ENCODE measurements at places on chromosomes 7 and 10. TPM values are rescaled to one million over a fixed set of nuclear protein-coding genes. Genes with fewer than 3 reads are reported as not detected.

The SPDYE16 gene
- polyA plus RNA-seq: 1.3 TPM

- no peak for DNase-seq
These were observed 113.9 kb upstream of the PFKP start for GRCh38 chr10:2953495-2953894.

The PLAC9 gene
- polyA plus RNA-seq: 16.0 TPM

The SOSTDC1 gene
- 60.6 TPM for polyA plus RNA-seq

The SAMD9L gene
- polyA plus RNA-seq: 4.5 TPM

GRCh38 chr7:424961-425793 lies 94.5 kb downstream of the PDGFA start:
- no peak for DNase-seq

The ADAM12 gene
- 27.1 TPM for polyA plus RNA-seq

GRCh38 chr7:40827222-40828085 lies 692.6 kb downstream of the SUGCT start:
- no peak for DNase-seq

DNA sequence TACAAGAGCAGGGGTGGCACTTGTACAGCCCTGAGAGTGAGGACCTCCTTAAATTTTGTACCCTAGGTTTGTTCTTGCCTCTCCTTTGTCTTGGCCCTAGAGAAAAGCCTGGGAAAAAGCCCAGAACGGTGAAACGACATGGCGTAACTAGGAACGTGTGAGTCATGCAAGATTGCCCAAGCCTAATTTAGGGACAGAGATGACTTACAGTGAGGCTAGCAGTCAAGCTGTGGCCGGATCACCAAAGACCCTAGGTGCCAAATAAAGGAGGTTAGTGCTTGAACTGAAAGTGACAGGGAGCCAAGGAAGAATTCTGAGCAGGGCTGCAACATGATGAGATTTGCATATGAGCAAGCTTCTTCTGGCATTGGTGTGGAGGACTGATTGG lies 25.1 kb downstream of the TBXAS1 start:
- no peak for DNase-seq

DNA sequence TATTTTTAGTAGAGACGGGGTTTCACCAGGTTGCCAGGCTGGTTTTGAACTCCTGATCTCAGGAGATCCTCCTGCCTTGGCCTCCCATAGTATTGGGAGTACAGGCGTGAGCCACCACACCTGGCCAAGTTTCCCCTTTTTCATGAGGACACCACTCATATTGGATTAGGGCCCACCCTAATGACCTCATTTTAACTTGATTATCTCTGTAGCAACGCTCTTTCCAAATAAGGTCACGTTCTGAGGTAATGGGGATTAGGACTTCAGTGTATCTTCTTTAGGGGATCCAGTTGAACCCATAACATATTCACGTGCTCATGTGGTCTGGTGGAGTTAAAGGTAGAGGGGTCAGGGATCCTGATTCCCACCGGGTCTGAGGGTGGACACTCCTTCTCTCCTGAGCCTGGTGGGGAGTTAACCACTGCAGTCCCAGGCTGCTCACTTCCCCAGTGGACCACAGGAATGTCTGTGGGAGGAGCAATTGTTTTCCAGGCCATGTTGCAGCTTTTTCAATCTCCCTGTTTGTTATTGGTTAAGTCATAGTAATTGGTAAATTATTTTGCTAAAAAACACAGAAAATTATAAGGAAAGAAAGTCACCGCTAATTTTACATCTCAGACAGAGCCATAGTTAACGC lies 130.5 kb downstream of the GRK5 start:
- no peak for DNase-seq

DNA sequence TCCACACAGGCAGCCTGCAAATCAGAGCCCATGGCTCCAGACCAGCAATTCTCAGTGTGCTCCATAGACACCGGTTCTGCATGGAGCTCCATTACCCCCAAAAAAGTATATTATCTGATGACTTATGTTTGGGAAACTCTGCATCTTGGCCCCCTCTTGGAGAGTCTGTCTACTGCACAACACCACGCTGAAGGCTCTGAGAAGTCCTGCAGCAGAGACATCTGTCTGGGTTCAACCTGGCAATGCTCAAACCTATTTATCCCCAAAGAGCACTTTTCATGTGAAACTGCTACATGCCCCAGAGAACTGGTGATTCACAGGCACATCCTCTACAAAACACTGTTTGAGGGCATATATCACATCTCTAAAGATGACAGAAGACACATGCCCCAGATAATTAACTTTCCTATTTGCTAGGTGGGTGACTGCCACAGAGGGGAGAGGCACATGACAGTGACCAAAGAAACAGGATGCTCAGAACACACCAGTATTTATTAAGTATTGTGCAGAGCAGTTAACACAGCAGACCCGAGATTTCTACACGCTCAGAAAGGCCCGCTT lies 83.8 kb downstream of the DLG5 start:
- DNase-seq: no peak

DNA sequence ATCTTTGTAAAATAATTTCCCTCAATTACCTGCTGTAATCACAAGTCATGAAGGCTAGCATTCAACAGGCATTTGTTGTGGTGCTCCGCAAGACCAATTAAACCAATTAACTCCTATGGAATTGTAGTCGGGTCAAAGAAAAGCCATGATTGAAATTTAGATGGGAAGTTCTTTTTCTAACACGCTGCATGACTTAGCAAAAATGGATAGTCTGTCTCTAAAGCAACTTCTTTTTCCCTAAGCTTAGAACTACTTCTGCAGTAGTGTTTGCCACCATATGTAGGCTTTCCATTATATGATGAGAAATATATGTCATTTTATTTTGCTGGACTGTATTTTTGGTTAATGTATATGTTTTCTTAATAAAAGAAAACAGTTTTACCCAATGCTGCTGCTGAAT lies 119.1 kb downstream of the TSPAN12 start:
- DNase-seq: no peak

The ANKRD30A gene
- not detected for polyA plus RNA-seq

- no peak for DNase-seq
These were observed 44.9 kb downstream of the GNA12 start for GRCh38 chr7:2799253-2799652.

DNA sequence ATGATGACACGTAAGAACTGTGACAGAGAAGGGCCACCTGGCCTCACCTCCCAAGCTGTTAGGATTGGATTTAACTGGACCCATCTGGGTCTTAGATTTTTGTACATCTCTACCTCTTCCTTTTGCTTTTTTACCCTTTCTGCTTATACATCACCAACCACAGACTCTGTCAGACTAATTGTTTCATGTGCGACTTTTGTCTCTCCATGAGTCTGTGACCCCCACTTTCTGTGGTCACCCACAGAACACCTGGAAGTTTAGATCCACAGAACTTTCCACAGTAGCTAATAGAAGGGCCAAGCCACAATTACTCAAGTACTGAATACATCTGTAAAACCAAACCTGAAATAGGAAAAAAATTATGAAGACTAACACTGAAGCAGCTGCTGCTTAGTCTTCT lies 23.1 kb downstream of the SEC31B start:
- no peak for DNase-seq

DNA sequence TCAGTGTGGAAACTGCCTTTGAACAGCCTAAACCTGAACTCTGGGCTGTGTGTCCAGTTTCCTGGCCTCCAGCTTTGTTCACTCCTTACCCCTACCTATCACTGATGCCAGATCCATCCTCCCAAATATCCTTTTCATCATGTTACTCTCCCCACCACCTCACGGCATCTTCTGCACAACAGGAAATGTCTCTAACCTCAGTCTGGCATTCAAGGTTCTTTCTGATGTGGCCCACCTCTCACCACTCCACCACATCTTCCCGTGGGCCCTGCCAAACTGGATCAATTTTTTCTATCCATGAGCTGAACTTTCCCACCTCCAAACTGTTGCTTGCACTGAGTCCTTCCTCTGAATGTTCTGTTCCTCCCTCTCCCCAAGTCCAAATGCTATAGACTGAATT lies 35.8 kb upstream of the MAP3K8 start:
- DNase-seq: no peak

DNA sequence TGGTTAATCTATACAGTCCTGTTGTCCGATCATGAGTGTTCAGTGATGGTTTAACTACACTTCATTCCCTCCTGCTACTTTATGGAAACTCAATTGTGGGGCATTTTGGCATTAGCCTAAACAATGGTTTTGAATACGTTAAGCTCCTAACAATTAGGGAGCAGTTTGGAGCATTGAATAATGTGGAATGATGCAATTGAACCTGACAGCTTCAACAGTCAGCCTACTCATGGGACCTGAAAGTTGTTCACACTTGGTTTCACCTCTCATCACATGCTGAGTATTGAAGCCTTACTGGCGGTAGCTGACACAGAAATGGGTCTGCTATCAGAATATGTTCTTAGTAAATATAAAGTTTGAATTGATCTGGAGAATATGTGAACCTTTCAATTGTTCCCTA lies 186.1 kb downstream of the MLLT10 start:
- DNase-seq: no peak

- no peak for DNase-seq
These were observed 16.0 kb downstream of the KAT6B start for GRCh38 chr10:74842301-74842954.

GRCh38 chr7:20793694-20794394 lies 7.2 kb upstream of the SP8 start:
- DNase-seq: no peak

GRCh38 chr7:19982841-19983835 lies 209.7 kb upstream of the TMEM196 start:
- DNase-seq: peak; percentile 9

GRCh38 chr7:157224627-157225026 lies 85.9 kb downstream of the UBE3C start:
- no peak for DNase-seq

DNA sequence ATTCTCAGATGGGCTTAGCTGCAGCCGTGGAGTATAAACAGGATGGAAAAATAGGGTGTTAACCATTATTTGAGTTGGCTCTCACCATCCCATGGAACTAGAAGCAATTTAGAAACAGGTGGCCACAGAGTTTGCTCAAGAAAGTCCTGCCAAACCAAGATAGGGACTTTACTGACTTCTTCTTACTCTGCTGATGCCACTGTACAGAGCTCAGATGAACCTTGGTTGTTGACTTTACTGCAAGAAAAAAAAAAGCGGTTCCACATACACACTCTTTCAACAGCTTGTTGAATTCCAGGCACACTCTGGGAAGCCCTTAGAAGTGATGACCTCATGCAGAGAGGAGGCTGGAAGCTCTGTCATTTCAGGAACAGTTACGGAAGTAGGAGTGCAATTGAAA lies 753.4 kb downstream of the NRG3 start:
- no peak for DNase-seq

GRCh38 chr7:107147464-107148393 lies 21.1 kb upstream of the HBP1 start:
- no peak for DNase-seq

The TMEM270 gene
- not detected for polyA plus RNA-seq

The BUD23 gene
- 79.1 TPM for polyA plus RNA-seq

- no peak for DNase-seq
These were observed 829 bp downstream of the CHRM2 start for GRCh38 chr7:136869001-136869961.

DNA sequence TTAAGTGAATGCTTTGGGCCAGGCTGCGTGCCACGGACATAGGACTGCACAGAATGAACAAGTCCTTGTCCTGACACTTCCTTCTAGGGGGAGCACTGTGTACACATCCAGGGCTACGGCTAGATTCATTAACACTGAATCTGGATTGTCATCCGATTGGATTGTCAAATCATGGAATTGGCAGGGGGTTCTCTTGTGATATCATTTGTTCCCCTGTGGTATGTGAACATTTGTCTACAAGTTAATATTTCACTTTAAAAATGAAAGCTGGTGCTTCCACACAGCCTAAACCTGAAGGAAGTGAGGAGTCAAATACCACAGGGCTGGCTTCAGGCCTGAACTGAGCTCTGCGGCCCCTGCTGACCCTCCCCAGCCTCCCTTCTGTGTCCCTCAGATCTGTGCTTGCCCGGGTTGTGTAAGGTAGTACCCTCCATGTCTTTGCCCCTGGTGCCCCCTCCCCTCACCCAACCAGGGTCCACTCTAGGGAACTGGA lies 75.6 kb downstream of the SNX10 start:
- no peak for DNase-seq

The GPR85 gene
- polyA plus RNA-seq: 0.71 TPM

The UNC5B gene
- 65.0 TPM for polyA plus RNA-seq

DNA sequence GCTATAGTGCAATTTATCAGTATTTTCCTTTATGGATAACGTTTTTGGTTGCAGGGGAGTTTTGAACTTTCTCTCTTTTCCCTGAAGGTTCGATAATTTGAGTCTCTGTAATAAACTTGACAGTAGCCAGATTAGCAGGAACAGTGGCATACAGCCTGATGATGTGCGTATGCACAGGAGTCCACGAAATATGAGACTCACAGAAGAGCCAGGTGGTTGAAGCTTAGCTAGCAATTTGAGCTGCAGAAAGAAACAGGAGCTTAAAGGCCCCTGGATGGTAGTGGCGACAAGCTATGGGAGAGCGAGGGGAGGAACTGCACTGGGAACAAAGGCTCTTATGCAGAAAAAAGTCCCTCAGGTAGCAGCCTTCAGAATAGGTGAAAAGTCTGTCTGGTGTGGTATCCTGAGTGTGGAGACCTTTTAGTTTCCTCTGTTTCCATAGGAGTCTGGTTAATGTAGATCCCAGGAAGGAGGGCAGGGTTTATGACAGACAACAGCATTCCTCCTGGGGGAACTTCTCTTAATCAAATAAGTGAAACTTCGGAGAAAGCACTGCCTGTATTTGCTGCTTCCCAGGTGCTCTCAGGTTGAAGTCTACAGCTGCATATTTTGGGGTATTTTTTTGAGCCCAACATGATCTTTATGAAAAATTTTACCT lies 32.7 kb downstream of the FANK1 start:
- DNase-seq: no peak

DNA sequence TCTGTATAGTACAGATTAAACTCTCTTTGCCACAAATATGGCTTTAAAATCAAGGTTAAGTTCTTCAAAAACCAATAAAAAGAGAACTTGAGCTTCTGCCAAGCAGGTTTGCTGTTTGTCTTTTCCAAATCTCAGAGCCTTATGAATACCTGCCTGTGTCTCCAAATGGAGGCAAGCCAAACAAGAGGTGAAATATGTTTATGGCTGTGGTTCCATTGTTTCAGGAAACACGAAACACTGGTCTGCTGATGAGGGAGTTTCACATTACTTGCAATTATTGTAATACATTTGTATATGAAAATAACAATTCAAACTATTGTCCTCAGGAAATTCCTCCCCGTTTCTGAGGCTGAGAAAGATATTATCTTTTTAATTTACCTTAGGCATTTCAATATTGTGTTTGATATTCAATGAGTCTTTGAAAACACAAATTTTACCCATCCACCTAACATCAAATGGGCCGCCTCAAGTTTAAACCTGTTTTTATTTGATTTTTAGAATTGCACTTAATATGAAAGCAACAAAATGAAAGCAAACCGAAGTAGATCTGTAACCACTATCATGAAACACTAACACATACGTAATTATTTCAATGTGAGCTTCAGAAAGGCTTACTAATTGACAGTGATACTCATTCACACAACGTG lies 359.3 kb downstream of the HGF start:
- DNase-seq: no peak
